ENCODE measurements at places on chromosomes 4 and X. TPM values are rescaled to one million over a fixed set of nuclear protein-coding genes. Genes with fewer than 3 reads are reported as not detected.

GRCh38 chr4:152156442-152156841, 379.4 kb downstream of the FBXW7 start:
- DNase-seq, result no peak

- no peak for DNase-seq
These were observed 177.1 kb downstream of the RBMX2 start for GRCh38 chrX:130578906-130579305.

XAGE1A gene
- total RNA-seq, result not detected

- no peak for DNase-seq
These were observed 54.4 kb downstream of the PALLD start for GRCh38 chr4:168551211-168551610.

GRCh38 chr4:161655148-161655547, 508.7 kb downstream of the FSTL5 start:
- DNase-seq, result no peak

- DNase-seq, result no peak
These were observed 704.8 kb upstream of the TENM3 start for GRCh38 chr4:181538431-181538830.

GRCh38 chrX:55039471-55039870, 8.7 kb upstream of the ALAS2 start:
- DNase-seq, result no peak

- DNase-seq, result peak; percentile 71
These were observed 18.2 kb upstream of the ABLIM2 start for GRCh38 chr4:8176547-8177399.

SH3RF1 gene
- total RNA-seq, result 17.1 TPM

- DNase-seq, result no peak
These were observed 16.1 kb upstream of the STARD8 start for GRCh38 chrX:68631336-68631735.

- no peak for DNase-seq
These were observed 766.7 kb upstream of the TENM3 start for GRCh38 chr4:181476508-181476890.

- peak; percentile 78 for DNase-seq
These were observed 35.3 kb downstream of the DCTD start for GRCh38 chr4:182881914-182882313.

STATH gene
- not detected for total RNA-seq

CITED1 gene
- total RNA-seq, result not detected

DNA sequence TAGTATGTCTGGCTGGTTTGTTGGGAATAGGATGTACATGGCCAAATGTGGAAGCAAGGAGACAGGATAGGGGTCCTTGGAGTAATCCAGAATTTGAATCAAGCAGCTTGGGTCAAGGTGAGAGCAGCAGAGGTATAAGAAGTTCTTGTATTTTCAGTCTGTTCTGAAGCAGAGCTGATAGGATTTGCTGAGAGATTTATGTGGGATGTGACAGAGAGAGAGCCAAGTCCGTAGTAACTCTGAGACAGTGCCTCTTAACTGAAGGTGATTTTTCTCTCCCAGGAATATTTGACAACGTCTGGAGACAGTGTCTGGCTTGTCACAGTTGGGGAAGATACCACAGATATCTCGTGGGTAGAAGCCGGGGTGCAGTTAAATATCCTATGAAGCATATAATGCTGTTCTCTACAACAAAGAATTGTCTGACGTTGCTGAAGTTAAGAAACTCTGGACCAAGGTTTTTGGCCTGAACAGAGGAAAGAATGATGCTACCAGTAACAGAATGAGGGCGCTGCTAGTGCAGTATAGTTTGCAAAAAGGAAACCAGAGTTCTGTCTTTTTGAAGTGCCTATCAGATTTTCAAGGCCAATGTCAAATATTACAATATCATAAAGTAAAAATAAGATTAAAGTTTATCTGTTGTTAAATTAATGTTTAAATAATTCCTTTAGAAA, 184.0 kb downstream of the ARHGAP24 start:
- no peak for DNase-seq

SMPX gene
- total RNA-seq, result not detected

GRCh38 chrX:53088136-53088974, 5.6 kb upstream of the KANTR start:
- peak; percentile 87 for DNase-seq

All from body of pancreas (tissue), 4 donors.